ENCODE measurements at places on chromosomes 6 and 20. TPM values are rescaled to one million over a fixed set of nuclear protein-coding genes. Genes with fewer than 3 reads are reported as not detected.

ADAT2 gene
- 32.6 TPM for total RNA-seq

ZBTB12 gene
- total RNA-seq, result 1.6 TPM

GRCh38 chr6:158334534-158334933 lies 22.3 kb downstream of the TULP4 start:
- ATAC-seq, result no peak

DNA sequence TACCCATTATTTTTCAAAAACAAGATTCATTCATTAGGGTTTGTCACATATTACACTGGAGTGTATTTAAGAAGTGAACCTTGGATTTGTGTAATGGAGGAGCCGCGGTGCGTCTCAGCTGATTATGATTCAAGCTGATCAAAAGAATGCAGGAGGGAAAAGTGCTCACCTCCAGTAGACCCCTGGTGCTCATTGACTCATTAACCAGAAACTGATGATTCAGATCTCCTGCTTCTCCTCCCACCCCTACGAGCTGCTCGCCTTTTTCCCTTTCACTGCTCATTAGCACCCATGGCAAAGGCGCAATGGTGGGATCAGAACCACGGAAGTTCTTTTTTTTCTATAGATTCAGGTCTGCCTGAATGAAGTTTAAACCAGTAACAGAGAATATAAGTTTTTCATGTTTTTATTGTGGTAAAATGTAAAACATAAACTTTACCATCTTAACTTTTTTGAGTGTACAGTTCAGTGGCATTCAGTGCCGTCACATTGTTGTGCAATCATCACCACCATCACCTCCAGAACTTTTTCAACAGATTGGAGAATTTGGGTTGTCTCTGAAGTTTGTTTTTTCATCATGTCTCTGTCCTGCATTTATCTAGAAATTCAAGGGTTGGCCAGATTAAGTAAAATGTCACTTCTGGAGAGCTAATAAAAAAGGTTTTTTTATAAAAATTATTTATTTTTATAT lies 101.6 kb downstream of the LINC00237 start:
- no peak for ATAC-seq

- ATAC-seq, result no peak
These were observed 94.5 kb downstream of the F13A1 start for GRCh38 chr6:6225885-6226529.

- no peak for ATAC-seq
These were observed 128.5 kb downstream of the TRDN start for GRCh38 chr6:123508290-123508689.

DNA sequence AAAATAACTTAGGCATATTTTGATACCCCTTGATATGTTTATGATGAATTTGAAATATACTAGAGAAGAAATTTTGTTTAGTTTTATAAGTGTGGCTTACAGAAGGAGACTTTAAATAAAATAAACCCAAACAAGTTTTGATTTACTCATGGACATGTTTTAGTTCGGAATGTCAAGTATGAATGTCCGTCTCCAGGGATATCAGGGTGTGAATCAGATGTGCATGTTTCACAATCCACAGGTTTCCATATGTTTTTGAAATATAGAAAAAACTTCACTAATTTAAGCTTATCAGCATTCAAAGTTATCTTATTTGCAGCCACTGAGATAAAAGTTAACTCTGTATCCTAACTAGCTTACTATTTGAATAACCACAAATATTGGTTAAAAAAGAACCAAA lies 51.5 kb downstream of the PLCB1 start:
- ATAC-seq, result no peak

DNA sequence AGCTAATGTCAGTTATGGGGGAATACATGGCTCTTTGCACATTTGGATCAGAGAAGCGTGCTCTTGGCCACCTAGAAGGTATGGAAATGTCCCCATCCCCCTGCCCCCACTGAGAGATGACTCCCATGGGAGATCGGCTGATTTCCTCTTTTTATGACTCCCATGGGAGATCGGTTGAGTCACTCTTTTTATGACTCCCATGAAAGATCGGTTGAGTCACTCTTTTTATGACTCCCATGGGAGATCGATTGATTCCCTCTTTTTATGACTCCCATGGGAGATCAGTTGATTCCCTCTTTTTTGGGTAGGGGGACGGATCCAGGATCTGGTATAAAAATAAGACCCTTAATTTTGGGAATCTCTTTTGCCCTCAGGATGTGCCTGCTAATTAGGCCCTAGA lies 10.3 kb upstream of the TAAR9 start:
- no peak for ATAC-seq

GRCh38 chr6:81621816-81622395 lies 130.6 kb downstream of the TENT5A start:
- no peak for ATAC-seq

DNA sequence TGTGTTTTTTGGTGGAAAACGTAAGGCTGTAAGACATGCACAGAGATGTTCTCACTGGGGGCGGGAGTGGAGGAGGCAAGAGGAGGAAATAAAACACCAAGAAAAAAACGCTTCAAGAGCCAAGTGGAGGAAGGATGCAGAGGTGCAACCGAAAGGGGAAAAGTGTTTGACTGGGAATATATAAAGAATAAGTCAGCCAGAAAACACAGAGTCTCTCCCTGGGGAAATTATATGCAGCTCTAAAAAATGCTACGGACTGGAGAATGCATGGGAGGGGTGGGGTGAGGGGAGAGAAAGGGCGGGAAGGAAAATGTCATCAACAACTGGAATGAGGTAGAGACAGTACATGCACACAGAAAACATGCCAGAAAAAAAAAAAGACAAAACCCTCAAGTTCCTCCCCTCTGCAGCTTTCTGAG lies 133.5 kb downstream of the SCML4 start:
- no peak for ATAC-seq

- ATAC-seq, result no peak
These were observed 50.8 kb upstream of the MLN start for GRCh38 chr6:33854572-33855030.

Data from activated T-helper 17 cell treated with anti-CD3 and anti-CD28 coated beads, Interleukin-2, amount 50 U/mL, for 72 hours (primary cell).